DND-41 (cell line): ENCODE measurements at places on chromosomes 7 and 10.

GRCh38 chr10:62058476-62058875 is 157.0 kb downstream of the ARID5B start:
- H3K4me3 ChIP-seq, result no peak overlapping the region
- DNase-seq, result no peak
- no peak overlapping the region for H3K27ac ChIP-seq
- H3K4me1 ChIP-seq, result no peaks in the 10 kb centered on the region

DNA sequence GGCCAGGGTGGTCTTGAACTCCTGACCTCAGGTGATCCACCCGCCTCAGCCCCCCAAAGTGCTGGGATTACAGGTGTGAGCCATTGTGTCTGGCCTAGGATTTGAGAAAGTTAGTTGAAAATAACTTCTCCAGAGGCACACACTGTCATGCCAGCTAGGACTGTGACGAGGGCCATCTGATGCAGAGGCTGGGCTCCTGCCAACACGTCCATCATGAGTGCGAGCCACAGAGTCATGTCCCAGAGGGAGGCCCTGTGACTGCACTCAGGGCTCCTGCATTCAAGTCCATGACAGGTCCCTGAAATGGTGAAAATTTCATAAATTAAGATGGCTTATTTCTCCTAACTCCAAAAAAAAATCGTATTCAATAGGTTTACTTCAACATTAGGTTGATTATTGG is 17.1 kb downstream of the C10orf120 start:
- no peak for DNase-seq
- no peak overlapping the region for H3K4me3 ChIP-seq
- no peak overlapping the region for H3K27ac ChIP-seq
- H3K36me3 ChIP-seq, result no peaks in the 10 kb centered on the region
- no peaks in the 10 kb centered on the region for H3K27me3 ChIP-seq

GRCh38 chr7:1949681-1950055 is 279.6 kb downstream of the ELFN1 start:
- H3K27me3 ChIP-seq, result no peaks in the 10 kb centered on the region
- peaks cover 8% of the 10 kb centered on the region for H3K4me1 ChIP-seq
- H3K4me3 ChIP-seq, result no peak overlapping the region
- H3K27ac ChIP-seq, result no peak overlapping the region

- H3K4me1 ChIP-seq, result no peaks in the 10 kb centered on the region
- no peak for DNase-seq
- no peak overlapping the region for H3K4me3 ChIP-seq
- no peaks in the 10 kb centered on the region for H3K27me3 ChIP-seq
- H3K36me3 ChIP-seq, result no peaks in the 10 kb centered on the region
Measured at GRCh38 chr7:118429141-118429540, 204.6 kb downstream of the ANKRD7 start.
